ENCODE measurements at places on chromosomes 6 and 20.
A peak's percentile ranks its signal among the peaks of the same experiment; 100 is the strongest.

DNA sequence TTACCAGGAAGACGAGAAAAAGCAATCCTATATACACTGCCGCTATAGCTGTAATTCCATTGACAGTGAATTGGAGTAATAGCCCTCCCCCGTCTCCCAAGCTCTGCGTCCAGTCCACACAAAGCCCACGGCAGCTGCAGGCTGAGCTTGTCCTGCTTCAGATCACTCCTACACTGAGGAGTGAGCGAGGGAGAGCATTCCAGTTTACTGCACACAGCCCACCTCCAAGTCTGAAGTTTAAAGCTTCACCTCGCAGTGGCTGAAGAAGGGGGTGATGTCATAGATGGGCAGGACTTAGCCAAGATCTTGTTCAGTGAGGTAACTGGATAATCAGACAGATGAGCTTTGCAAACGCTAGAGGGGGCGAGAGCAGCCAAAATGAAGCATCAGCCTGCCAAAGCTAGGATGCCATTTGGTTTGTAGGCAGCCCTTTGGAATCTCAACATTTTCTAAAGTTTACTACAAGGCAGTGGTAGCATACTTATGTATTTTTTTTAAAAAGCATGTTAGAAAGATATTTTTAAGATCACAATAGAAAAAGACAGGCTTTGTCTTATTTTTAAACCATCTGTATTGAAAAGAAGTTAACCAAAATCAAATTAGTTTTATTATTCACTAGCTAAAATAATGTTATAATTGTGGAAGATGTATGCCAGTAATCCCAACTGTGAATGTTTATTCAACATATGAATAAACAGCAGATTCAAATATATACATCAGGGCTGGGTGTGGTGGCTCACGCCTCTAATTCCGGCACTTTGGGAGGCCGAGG, at the start of gene FLRT3:
FLRT3 (minus strand) TSS at position 213 of the 772 bp plus-strand sequence. CDS start 10,106 bp downstream, outside the sequence.
- DNase-seq: peak; percentile 4

GRCh38 chr20:5215672-5216304, 89.0 kb downstream of the CDS2 start:
- no peak for DNase-seq

- no peak for DNase-seq
These were observed 208.7 kb upstream of the PREP start for GRCh38 chr6:105611606-105612005.

DNA sequence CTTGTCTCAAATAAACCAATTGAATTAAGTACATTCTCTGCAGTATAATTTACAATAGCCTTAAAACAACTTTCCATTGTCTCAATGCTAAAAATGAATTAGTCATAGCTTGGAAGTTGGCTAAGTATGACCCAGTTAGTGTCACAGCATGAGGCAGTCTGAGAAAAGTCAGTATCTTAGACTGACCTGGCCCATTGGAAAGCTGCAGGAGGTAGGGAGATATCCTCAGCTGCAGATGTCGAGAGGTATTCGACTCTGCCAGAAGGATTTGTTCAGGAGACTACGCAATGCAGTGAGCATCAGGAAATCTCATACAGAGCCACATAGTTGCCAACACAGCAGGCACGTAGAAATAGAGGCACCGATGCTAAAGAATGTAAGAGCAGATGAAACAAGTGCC, 350.9 kb upstream of the NRSN1 start:
- DNase-seq: no peak

- DNase-seq: peak; percentile 18
These were observed 202.2 kb upstream of the PRND start for GRCh38 chr20:4519534-4519933.

DNA sequence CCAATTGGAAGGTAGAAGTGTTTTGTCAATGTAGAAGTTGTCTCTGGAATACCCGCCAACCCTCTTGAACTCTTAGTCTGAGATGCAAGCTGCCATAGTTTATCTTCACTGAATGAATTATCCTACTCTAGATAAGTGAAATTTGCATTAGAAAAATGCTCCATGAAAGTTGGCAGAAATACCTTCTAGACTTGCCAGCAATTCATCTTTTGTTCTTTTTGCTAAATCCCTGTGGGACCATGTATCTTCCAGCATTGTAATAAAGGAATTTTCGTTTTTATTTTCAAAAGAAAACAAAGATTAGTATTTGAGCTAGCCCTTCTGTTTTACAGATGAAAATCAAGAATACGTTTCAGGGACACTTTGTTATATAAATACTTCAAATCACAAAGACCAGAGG, 244.2 kb downstream of the CBLN4 start:
- DNase-seq: no peak

DNA sequence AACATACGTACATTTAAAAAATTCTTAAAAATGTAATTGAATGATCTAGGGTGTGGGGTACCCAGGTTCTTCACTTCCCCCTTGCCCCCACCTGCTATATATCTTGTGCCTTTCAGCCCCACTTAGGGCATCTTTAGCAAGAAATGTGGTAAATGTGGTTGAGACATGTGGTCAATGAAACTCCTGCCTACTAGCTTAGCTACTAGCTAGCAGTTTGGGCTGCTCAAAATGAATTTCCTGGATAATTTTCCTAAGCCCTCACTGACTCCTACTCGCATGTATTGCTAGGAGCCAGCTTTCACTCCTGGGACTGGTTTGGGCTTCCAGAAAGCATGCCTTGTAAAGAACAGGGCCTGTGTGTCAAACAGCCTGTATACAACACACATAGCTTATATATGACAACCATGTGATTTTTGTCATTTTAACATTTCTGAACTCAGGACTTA, 257.3 kb downstream of the ATXN1 start:
- no peak for DNase-seq

- DNase-seq: no peak
These were observed 187.6 kb downstream of the EPM2A start for GRCh38 chr6:145547594-145548335.

DNA sequence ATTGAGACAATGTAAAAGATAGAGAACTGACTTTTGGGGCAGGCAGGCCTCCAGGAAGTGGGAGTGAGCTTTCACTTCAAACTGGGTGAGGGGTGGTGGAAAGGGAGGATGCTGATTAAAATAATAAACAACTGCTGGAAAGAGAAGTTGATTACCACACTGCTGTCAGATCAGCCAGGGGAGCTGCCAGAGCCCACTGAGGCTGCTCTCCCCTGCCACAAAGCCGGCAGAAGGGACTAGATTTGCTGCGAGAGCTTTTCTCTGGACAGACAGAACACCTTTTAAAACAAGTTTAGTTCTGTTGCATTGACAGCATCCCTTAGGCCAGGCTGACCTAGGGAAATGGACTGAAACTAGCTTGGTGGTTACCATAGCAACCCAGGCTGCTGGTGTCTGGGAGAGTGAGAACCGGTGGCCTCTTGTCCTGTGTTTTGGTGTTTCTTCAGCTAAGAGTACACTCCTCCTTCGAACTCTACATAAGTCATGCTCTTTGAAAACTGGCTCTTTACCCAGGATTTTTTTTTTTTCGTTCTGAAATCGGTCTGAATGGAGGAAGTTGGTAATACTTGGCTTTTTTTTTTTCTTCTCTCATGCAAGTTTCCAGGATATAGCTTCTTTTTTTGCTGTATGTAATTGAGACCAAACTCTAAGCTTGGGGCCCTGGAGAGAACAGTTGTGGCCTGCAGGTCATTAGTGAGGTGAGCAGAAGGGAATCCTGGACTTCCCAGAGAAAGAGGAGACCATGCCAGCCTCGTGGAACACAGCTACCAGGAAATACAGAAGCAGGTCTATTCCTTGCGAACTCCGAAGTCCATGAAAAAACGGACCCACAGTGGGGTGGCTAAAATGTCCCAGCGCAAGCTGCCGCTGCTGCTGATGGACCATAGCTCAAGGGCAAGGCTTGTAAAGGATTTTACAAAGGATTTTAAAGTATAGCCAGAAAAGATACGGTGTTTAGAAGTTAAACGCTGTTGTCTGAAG, 374.4 kb downstream of the UTRN start:
- no peak for DNase-seq

DNA sequence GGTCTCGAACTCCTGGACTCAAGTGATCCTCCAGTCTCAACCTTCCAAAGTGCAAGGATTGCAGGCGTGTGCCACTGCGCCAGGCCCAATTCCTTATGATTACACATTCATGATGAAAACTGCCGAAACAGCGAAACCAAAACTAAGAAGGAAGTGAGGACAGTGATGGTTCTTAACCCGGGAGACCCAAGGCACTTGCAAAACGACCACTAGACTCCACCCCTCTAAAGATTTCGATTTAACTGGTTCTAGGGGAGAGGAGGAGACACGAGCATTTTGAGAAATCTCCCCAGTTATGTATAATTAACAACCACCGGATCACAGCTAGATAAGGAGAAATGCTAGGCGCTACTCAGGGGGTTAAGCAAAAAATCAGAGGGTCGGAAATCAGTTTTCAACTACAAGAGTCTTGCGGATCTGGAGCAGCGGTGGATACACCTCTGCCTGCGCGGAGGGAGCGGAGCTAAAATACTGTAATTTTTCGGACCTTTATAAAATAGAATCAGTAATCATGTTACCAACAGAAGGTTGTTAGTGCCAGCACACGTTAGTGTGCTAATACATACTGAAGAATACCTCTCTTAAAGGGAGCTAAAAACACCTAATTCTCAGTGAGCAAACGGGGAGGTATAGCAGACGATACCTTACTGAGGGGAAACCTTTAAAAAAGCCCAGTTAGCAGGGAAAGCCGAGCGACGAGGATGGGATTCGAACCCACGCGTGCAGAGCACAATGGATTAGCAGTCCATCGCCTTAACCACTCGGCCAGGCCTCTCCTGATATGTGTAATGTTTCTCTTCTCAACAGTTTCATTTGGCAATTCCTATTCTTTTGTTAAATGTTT, 60.0 kb upstream of the BTN3A2 start:
- DNase-seq: no peak

GRCh38 chr6:148250975-148251685, 91.5 kb upstream of the SASH1 start:
- no peak for DNase-seq

GRCh38 chr20:31948008-31948407, 3.8 kb downstream of the PDRG1 start:
- no peak for DNase-seq

GRCh38 chr6:81754906-81755305, 2.4 kb upstream of the TENT5A start:
- DNase-seq: no peak

GRCh38 chr20:4090756-4091489, 75.6 kb upstream of the RNF24 start:
- DNase-seq: no peak

DNA sequence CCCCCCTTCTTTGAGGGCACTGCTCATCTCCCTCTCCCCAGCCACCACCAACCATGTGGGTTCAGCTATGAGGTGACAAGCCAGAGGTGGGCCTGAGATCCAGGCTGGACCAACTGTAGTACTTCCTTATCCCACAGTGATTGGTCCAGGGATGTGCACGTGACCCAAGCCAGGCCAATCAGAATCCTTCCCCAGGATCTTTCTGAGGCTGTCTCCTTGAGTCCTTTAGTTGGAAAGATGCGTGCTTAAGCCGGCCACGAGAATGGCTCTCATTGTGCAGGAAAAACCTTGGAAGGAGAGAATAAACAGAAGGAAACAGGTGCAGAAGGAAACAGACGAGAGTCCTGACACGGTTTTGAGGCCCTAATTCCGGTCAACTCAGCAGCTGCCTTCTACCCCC, 39.2 kb downstream of the ZC3H12D start:
- no peak for DNase-seq

GRCh38 chr6:83536034-83536646, 23.8 kb downstream of the PRSS35 start:
- no peak for DNase-seq

DNA sequence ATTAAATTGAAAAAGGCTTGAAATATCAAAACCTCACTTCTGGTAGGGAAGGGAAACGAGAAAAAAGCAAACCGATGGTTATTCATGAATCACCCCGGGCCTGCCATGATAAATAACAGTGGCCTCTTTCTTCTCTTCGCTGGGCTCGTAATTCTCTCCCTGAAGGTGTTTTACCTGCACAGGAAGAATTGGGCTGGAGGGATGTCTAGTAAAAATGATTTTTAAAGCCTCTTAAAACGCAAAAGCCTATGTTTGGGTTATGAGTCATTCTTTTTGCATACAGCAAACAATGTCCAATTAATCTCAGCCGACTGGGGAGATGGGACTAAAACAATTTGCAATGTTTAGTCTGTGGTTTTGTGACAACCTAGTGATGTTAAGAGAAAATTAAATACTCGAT, 16.8 kb downstream of the LINC00237 start:
- no peak for DNase-seq

- DNase-seq: no peak
These were observed 127.3 kb downstream of the FLRT3 start for GRCh38 chr20:14210146-14210545.

DNA sequence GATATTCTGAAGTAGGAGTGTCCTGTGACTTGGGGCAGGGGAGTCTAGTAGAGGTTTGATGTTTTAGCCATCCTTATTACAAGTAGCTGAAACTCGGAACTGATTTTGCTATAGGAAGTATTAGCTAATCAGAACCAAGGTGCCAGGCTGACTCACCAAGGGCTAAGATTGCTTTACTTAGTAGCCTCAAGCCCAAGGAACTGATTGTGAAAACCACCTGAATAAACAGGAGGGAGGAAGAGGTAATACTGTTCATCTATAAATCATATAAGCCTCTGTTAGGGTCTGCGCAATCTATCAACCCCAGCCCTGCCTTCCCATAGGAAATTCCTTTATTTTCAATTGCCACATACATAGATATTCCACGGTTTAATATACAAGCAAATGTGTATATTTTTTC, 54.4 kb downstream of the GNAS start:
- no peak for DNase-seq

GRCh38 chr6:96212066-96212465, 196.3 kb downstream of the FUT9 start:
- DNase-seq: no peak

- no peak for DNase-seq
These were observed 118.3 kb downstream of the SLC24A3 start for GRCh38 chr20:19330731-19331130.

- DNase-seq: no peak
These were observed 308.7 kb downstream of the PKHD1 start for GRCh38 chr6:51778666-51779065.

- no peak for DNase-seq
These were observed 511.1 kb upstream of the MAP3K7 start for GRCh38 chr6:91098006-91098405.
